NCI-H510A treated with DMSO at 0.1 percent for 48 hours (cell line): ENCODE measurements at places on chromosomes 4 and X.

GRCh38 chr4:3877236-3877635, 111.1 kb downstream of the ADRA2C start:
- DNase-seq = no peak

GRCh38 chr4:149951152-149951900, 126.9 kb upstream of the DCLK2 start:
- no peak for DNase-seq

DNA sequence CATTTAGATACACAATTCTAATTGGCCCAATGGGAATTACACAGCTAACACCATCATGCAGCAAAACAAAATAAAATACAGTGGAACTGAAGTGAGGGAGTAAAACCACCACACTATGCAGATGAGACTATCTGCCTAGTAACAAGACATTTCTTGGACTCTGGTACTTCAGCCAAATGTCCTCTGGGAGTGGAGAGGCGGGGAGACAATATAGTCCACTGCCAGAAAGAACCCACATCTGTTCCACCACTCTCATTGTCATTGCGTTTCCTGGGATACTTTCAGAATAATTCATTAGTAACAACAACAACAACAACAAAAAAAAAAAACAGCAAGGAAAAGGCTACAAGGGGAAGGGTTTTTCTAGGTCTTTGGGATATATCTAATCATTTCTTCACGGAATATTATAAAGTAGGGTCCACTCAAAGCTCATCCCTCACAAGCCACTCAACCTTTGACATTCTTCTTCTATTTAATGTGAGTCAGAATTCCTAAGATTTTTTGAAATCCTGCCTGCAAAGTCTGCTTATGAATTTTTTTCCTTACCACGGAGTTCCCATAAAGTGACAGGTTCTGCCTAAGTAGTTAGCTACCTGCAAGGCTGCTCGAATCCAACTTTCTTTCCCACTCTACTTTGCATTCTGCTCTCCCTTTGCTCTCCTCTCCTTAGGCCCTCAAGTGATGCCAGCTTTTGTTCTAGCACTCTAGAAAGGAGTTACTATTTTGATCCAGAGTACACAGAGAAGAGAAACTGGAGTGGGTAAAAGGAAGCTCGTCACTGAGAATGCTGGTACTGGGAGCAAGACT, 254.6 kb downstream of the CHIC1 start:
- no peak for DNase-seq

DNA sequence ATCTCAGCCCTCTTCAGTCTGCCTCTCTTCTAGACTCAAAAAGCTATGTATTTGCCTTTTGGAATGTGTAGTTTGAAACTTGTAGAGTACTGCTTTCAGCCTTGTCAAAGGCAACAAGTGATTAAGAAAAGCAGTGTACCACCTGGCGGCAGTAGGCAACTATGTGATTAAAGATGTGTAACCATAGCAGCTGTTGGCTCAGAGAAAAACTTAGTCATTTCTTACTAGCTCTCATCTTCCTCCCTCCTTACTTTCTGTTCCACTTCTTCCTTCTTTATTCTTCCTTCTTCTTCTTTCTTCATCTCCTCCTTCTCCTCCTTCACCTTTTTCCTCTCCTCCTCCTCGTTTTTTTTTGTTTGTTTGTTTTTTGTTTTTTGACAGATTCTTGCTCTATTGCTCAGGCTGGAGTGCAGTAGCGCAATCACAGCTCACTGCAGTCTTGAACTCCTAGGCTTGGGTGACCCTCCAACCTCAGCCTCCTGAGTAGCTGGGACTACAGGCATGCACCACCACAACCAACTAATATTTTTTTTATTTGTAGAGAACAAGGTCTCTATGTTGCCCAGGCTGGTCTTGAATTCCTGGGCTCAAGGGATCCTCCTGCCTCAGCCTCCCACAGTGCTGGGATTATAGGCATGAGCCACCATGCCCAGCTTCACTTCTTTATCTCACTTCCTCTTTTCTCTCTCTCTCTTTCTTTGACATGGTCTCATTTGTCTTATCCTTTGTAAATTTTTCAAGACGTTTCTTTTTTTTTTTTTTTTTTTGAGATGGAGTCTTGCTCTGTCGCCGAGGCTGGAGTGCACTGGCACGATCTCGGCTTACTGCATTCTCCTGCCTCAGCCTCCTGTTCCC, 32.6 kb downstream of the ABHD18 start:
- DNase-seq = no peak

GRCh38 chr4:97892592-97893266, 250.5 kb downstream of the STPG2 start:
- DNase-seq = no peak

DNA sequence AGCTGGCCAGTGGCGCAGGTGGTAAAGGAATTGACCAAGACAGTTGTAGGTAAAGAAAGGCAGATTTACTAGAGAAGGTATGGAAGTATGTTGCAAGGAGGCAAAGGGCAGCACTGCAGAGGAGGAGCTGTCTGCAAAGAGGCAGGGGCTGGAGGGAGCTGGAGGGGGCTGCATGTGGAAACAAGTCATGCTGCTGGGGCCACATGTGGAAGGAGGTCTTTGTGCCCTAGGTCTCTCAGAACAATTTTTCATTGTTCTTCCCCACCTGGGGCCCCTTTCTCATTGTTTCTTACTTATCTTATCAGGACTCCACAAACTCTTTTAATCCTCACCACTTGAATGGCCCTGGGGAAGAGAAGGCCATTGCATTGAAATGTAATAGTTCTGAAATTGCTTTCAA, 144.8 kb upstream of the PLAC1 start:
- no peak for DNase-seq

DNA sequence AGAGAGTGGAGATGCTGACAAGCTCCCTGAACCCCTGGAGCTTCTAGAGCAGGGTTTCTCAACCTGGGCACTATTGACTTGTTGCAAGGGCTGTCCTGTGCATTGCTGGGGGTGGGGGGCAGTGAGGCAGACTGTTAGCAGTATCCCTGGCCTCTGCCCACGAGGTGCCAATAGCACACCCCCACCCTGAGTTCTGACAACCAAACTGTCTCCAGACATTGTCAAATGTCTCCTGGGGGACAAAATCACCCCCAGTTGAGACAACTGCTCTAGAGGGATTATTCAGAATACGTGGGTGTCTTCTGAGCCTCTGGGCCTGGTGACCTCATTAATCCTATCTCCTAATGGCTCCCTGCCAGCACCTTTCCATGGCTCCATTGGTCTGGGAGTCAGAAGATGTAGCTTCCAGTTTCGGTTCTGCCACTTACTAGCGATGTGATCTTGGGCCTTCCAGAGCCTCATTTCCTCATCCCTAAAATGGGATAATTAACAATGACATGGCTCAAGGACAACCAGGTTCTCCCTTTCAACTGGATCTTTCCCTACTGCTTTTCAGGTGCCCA, 17.6 kb upstream of the PJA1 start:
- DNase-seq = no peak

GRCh38 chr4:123093236-123093635, 170.8 kb upstream of the NUDT6 start:
- no peak for DNase-seq

GRCh38 chrX:154039577-154039976, 19.9 kb upstream of the IRAK1 start:
- DNase-seq = no peak

DNA sequence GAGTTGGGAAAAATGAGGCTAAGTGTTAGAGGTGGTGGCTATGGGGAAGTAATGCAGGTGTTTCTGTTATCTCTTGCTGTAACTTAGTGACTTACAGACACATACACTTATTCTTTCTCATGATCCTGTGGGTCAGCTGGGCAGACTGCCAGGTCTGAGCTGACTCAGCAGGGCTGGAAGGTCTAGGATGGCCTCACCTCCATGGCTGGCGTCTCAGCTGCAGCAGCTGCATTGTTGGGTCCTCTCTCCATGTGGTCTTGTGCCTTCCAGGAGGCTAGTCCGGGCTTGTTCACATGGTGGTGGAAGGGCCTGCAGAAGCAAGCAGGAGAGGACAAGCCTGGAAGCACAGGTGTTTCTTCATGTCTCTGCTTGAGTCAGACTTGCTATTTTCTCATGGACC, 172.7 kb downstream of the NHS start:
- DNase-seq = peak; percentile 68
